ENCODE measurements at places on chromosomes 6 and 20.

DNA sequence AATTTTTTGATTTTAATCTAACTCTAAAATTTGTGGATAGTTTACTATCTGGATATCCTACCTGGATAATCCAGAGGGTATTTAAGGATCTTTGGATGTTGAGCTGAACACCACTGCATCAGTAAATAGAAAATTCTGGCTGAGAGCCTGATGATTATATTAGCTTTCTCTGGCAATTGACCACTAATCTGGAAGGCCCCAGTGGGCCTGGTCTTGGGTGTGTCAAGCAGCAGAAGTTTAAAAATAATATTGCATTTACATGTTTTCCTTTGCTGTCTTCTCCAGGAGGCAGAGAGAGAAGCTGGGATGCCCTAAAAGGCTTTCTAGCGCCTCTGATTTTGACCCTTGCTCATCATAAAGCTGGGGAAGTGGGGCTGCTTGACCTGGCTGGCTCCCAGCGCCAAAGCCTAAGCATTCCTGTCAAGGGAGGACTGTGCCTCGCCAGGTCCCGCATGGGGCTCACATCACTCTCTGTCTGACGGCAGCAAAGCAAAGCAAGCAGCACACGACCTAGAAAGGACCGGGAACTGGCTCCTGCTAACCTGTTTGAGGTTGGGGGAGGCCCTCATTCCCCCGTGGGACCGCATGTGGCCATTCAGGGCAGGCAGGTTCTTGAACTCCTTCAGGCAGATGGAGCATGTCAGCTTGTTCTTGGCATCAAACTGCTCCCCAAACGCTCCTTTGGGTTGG lies 46.6 kb upstream of the MRPS10 start:
- no peak for DNase-seq

- DNase-seq: no peak
Measured at GRCh38 chr6:149888659-149889058, 9.3 kb downstream of the RAET1E start.

DNA sequence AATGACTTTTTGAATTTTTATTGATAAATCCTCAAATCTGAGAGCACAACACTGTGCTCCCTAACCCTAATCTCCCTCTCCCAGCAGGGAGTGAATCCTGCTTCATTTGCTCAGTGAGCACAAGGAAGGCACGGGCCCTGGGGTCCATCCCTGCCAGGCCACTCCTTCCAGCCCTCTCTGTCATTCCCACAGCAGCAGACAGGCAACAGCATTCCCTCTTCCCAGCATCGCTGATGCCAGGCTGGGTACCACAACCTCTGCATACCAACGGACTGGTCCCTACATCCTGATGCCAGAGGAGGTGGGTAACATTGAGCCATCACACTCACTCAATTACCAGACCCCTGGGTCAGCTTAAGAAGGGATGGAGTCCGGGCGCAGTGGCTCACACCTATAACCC lies 34.2 kb downstream of the MRPL14 start:
- no peak for DNase-seq

DNA sequence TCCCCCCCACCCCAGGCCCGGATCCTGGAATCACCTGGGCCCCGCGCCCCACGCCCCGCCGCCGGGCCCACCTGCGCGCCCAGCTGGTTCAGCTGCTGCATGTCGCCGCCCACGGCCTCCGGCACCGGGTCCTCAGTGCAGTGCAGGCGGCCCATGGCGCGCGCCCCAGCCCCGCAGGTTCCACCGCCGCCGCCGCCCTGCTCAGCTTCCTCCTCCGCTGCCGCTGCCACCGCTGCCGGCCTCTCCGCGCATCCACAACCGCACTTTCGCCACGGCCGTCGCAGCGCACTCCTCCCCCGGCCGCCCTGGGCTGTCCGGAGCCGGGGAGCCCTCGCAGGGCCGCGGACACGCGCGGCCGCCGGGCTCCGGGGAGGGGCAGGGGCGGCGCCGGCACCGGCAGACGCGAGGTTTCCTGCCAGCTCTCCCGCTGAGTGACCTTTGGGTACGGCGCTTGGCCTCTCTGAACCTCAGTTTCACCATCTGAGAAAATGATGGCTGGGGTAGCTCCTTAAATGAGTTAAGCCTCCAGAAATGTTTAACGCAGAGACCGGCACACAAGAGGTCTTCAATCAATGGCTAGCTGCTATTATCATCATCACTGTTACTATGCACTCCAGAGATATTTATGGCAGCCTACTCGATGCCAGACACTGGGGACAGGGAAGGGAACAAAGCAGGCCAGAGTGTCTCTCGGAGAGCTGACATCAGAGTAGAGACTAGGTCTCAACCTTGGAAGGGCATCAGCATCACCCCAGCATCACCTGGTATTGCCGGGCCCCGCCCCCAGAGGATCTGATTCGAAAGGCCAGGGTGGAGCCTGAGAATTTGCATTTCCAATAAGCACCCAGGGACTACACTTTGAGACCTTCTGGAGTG lies at the start of gene COMMD7:
TSS of gene COMMD7 (minus strand) at position 231 of the 876 bp plus-strand sequence. CDS start at position 155, 76 bp downstream.
- DNase-seq: peak; percentile 76

DNA sequence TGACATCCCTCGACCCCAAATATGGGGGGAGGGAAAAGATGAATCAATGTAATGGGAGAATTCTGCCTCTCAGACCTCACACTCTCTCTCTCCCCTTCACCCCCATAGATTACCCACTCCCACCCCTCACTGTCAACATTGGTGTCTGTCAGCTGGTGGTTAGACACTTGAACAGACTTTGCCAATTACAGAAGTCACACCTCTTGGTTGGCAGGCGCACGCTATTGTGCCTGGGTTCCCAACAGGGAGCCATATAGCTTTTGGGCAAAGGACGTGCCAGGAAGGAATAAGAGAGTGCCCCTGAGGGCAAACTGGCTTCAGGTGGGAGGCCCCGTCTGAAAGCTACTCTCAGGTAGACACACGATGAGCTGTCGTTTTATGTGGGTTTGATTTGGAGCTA lies 54.1 kb upstream of the FYN start:
- no peak for DNase-seq

DNA sequence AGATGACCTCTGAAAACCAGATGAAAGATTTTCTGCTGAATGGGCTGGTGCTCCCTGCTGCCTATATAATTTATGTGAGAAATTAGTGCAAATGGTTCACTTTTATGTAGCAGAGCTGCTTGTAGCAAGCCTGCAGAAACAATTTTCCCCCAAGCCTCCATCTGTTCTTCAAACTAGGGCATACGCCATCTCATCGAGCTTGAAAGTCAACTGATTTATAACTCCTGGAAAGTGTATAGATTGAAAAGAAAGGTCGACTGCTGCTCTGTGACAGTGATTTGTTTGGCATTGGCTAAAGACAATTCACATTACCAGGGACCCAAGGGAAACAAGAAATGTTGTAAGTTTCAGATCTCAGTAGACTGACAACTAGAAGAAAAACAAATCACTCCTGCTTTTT lies 93.3 kb downstream of the PACRG start:
- DNase-seq: no peak

Measured in T-helper 1 cell (primary cell).